Fibroblast of skin of abdomen (primary cell): ENCODE measurements at places on chromosomes 2 and 18.

DNA sequence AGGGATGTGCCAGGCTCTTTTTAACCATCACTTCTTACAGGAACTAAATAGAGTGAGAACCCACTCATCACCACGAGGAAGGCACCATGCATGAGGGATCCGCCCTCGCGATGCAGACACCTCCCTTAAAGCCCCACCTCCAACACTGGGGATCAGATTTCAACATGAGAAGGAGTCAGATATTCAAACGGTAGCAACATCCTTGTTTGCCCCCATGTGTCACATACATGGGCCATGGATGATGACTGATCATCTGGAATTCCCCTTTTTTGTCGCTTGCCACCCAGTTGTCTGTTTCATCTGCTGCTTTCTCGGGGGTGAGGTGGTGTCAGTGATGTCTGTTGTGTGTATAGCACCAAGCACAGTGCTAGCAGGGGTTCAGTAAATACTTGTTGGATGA lies 57.9 kb downstream of the NCK2 start:
- no peak for DNase-seq

- DNase-seq: no peak
These were observed 72.9 kb downstream of the TMEM182 start for GRCh38 chr2:102834523-102835273.

DNA sequence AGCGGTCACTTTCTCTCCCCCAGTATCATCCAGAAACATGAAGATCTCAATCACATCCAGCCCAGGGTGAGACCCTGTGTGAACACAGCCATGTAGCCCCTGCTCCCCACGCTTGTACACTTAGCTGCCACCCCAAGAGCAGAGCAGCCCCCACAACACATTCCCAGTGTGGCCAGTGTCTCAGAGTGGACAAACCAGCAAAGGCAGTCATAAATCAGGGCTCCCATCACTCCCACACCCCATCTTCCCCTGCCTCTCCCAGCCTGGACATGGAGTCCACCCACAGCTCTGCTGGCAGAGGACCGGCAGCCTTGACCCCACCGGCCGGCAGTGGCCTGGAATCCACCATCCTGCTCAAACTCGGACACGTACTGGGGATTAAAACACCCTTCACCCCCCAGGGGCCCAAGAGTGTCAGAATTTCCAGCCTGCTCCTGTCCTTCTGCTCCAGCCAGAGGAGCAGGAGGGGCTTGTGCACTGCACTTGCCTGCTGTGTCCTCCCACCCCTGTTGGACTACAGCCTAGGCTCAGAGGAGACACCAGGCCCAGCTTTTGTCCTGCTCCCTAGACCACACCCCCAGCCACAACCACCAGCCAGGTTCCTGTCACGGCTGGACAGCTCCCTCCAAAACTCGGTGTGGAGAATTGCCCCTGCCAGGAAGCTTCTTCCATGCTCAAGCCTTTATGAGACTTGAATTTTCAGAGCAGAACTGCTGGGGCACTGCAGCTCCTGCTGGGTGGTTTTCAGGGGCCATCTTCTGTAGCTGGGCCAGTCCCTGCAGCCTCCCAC lies 206.1 kb downstream of the SMAD2 start:
- DNase-seq: no peak

DNA sequence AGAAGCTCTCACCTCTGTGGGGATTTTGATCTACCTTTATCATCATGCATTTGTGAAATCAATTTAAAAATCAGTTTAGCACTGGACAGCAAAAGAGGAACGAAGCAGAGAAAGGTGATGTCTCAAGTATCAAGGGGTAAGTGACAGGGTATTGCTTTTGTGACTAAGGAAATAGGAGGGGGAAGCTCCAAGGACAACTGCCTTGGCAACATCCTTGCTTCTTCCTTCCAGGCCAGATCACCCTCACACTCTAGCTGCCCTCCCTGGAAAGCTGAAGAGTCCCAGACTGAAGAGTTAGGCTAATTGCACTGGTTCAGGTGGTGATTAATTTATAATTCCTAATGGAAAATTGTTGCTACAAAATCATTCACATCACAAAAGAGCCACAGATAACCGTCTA lies 859.1 kb upstream of the ACVR2A start:
- no peak for DNase-seq

GRCh38 chr2:16653083-16653375 lies 12.6 kb downstream of the CYRIA start:
- DNase-seq: no peak

DNA sequence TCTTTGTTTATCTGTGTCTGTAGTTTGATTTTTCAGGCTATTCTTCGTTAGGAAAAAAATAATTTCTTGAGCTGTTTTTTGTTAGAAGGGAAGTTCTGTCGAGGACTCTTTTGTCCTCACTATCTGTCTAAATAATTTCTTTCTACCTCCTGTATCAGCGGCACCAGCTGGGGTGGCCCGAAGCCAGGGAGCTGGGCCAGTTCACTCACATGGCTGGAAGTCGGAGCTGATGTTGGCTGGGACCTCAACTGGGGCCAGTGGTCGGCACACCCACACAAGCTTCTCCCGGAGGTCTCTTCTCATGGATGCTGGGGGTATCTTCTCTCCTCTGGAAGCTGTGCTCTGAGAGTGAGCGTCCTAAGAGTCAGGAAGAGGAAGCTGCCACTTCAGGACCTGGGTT lies 8.0 kb upstream of the PDIA6 start:
- no peak for DNase-seq

DNA sequence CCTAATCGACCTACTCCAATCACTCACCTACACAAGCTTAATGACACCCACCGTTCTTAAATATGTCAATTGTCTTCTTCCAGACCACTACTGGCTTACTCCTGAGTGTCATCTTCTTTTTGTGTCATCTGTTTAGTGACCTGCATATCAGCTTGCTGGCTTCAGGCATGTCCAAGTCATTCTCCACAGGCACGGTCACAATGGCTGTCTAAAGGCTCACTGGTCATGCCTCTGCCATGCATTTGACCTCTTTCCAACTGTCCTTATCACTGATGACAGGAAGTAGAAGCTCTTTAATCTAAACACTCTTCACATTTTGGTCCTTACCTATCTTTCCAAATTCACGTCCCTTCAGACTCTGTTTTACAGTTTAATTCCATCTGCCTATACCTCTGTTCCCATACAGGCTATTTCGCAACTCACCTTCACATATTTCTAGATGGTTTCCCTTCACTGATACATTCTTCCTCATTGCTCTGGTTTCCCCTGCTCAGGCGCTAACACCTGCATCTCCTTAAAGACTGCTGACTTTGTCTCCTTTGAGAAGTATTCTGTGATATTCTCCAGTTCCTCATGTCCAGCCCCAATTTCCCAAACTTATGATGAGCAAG lies 217.5 kb downstream of the TRIB2 start:
- DNase-seq: no peak
